Fibroblast of skin of scalp (primary cell): ENCODE measurements at places on chromosomes 16 and 17.

DNA sequence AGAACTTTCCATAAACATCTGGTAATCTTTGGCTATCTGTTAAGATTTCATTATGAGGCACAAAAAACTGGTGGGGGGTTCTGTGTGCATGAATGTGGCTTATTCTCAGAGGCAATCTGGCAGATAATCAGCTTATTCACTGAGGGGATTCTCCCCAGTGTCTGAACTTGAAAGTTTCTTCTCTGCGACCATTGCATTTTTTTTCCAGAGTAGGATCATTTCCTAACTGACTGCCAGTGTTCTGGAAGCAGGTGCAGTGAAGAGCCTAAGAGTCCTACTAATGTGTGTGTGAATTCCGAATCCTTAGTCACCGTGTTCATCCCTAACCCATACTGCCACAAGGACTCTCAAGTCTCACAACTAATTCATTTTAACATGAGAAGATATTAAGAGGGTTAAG is 64.9 kb upstream of the LRRC37A3 start:
- no peak for DNase-seq

- DNase-seq: no peak
Observed at GRCh38 chr17:10815319-10815718, 11.4 kb upstream of the TMEM238L start.

DNA sequence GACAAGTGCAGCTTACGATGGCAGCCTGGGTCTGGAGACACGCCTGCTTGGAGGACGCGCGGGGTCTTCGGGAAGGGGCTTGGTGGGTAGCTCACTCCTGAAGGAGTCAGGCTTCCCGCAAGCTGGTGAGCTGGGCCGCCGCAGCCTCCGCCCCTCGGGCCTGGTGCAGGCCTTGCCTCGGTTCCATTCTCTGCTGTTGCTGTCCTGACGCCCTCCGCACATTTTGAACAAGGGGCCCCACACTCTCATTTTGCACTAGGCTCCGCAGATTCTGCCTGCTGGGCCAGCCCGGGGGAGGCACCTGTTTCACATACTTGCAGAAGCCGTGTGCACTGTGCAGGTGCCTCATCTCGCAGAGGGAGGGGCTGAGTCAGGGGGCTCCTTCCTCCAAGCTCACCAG is 31.9 kb upstream of the CBX4 start:
- no peak for DNase-seq

GRCh38 chr17:69717819-69718218 is 303.3 kb downstream of the MAP2K6 start:
- DNase-seq: no peak

DNA sequence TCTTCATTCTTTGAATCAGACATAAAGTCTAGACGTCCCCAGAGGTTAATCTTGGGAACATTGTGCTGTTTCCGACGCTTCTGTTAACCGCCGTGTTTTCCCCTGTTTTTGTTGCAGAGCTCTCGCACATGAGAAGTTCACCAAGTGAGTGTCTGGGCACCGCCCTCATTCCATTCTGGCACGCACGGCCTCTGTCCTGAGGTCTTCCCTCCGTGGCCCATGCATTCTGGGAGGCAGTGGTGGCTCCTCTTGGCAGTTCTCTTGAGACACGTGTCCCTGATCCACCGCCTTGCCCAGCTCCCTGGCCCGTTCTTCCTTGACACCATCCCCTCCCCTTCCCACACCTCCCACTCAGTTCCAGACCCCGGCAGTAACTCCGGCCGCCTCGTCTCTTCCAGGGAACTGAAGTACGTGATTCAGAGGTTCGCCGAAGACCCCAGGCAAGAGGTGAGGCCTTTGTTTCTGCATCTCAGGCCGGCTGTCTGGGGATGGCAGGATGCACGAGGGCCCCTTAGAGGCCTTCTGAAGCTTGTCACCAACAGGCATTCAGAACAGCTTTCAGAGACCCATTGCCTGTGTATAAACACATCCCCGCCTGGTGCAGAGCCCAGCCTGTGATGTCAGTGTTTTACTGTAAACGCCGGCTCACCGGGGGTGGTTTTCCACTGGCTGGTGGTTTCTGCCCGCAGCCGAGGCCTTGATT is 85.9 kb upstream of the PLCG2 start:
- DNase-seq: peak; percentile 84

- DNase-seq: peak; percentile 50
Observed at GRCh38 chr16:69443927-69444631, 19.7 kb downstream of the CYB5B start.

DNA sequence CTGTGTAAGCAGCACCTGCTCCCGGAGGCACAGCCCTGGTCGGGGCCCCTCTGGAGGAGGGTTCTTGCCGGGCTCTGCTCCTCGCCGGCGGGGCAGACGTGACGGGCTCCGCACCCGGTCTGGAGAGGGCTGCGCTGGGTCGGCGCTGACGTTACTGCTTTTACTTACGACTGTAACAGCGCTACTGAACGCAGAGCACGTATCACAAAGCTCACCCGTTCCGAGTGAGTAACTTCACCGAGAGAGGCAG is 1.3 kb upstream of the RAB40C start:
- peak; percentile 47 for DNase-seq

GRCh38 chr16:89123831-89124100 is 30.1 kb downstream of the ACSF3 start:
- no peak for DNase-seq

- peak; percentile 55 for DNase-seq
Observed at GRCh38 chr17:70184770-70185169, 15.4 kb downstream of the KCNJ2 start.

DNA sequence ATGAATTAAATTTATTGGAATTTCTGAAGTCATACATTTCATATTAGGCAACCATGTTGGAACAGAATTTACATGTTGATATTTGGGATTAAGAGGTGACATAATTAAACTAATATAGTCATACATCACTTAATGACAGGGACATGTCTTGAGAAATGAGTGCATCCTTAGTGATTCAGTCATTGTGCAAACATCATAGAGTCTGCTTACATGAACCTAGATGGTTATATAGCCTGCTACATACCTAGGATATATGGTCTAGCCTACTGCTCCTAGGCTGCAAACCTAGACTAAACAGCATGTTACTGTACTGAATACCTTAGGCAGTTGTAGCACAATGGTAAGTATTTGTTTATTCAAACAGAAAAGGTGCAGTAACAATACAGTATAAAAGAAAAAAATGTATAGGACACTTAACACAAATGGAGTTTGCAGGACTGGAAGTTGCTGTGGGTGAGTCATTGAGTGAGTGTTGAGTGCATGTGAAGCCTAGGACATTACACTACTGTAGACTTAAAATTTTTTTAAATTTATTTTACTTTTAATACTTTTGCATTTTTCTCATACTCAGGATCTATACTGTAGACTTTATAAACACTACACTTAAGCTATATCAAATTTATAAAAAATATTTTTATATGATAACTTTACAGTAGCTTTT is 85.6 kb downstream of the OMG start:
- peak; percentile 21 for DNase-seq
